Effector memory CD8-positive, alpha-beta T cell (primary cell): ENCODE measurements at places on chromosomes 1 and 21.

DNA sequence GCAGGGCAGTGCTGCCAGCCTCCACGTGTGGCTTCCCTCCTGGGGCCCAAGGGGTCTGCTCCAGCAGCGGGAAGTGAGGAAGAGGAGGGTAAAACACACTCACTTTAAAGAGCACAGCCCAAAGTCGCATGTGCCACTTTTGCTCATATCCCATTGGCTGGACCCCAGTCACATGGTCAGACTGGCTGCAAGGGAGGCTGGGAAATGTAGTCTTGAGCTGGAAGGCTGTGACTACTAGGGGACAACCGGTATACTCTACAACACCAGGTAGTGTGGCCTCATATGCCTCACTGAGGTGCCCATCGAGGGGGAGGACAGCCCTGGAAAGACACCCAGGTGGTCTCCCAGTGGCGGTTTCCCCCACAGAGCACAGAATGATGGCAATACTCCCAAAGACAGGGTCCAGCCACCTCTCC lies 45.2 kb downstream of the CAMK2N1 start:
- peak; percentile 31 for DNase-seq

- DNase-seq: no peak
Measured at GRCh38 chr1:230548357-230548756, 93.9 kb upstream of the COG2 start.

- no peak for DNase-seq
Measured at GRCh38 chr1:98299861-98300260, 361.7 kb upstream of the SNX7 start.

GRCh38 chr1:110717179-110717578 lies 42.4 kb upstream of the KCNA3 start:
- DNase-seq: no peak

DNA sequence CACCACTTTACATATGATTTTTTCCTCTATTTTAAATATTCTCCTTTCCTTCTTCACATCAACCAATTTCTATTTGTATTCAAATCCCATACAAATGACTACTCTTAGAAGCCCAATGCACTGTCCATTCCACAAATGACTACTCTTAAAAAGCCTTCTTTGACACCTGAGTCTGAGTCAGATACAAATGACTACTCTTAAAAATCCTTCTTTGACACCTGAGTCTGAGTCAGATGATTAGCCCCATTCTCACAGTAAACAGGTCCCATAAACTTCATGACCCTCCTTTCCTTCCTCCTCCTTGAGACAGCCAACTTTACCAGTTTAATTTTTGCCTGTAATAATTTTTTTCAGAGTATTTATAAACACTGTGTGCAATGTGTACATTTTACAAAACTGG lies 231.3 kb upstream of the USP25 start:
- DNase-seq: no peak

- no peak for DNase-seq
Measured at GRCh38 chr21:44066116-44066515, 41.1 kb upstream of the PWP2 start.

- no peak for DNase-seq
Measured at GRCh38 chr1:159141584-159142390, 29.6 kb upstream of the CADM3 start.

DNA sequence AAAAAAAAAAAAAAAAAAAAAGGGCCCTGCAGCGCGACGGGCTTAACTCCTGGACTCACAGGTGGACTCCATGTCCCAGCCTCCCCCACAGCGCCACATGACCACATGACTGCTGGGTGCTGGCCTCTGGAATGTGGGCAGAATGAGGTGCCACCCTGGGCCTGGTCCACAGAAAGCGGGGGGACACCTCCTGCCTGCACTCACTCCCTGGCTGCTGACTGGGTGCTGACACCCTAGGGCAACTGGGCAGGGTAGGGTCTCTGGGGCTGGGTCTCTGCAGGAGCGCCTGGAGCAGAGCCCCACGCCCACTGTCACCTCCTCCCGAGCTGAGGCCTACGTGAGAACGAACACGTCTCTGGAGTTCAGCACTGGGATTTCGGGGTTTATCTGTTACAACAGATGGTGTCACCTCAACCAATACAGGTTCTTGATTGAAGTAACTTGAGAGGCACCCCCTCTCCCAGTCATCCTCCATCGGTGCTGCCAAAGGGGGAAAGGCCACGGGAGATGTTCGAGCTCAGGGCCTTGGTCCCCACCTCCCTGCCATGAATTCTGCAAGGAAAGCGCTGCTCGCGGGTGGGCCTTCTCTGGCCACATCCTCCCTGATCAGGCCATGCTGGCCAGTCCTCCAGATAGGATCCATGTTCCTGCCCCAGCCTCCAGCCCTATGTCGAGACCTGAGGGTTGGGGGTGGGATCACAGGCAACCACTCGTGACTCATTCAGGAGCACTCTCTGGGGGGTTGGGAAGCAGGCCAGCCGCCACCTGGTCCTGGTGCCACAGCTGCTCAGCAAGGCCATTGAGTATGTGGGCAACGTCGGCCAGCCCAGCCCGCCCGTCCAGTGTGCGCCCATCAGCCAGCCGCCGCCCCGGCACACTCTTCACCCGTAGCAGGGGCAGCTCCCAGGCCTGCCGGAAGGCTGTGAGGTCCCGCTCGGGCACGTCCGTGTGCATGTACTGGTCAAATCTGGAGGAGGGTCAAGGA lies 5.4 kb downstream of the CPLANE2 start:
- DNase-seq: no peak

DNA sequence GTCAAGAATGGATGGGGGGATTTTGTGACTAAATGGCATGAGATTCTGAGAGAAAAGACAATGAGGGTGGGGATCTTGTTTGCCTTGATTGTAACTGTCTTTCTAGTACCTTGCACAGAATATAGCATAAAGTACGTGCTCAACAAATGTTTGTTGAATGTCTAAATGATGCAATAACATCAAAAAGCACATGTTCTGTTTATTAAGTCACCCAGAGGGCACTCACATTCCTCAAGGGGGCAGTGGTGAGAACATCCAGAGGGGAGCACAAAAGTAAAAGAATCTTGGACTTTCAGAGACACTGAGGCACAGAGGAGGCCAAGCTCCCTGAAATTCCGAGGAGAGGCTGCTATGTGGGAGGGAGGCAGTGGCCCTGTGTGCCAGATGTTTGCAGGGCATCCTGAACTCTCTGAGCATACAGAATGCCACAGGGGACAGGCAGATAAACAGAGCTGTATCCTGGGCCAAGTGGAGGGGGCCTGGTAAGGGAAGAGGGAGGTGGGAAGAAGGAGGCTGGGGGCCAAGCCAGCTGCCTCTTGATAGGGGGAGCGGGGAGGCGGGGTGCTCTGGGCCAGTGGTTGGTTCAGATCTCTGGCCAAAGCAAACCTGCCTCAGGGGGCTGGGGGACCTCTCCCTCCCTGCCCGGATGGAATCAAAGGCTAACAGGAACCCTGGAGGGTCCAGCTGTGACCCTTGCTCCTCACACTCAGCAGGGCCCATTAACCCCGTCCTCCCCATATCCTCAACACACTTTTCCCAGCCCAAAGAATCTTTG lies 6.5 kb upstream of the ATP1A2 start:
- DNase-seq: peak; percentile 27

DNA sequence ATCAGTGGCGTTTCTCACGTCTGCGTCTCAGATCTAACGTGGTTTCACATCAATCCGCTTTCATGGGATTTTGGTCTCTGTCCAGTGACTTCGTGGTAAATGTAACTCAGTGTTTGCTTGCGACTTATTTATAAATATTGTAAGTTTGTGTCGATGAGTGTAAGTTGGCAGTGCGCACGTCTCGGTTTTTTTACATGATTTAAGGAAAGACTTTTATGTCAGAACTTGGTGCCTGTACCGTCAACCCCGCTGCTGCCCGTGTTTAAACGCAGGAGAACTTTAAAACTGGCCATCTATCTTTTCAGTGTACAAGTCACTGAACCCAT lies 1.5 kb downstream of the B3GALT6 start:
- no peak for DNase-seq

- DNase-seq: no peak
Measured at GRCh38 chr1:182602935-182603645, 1.1 kb downstream of the RGS16 start.

- DNase-seq: no peak
Measured at GRCh38 chr1:65297706-65298105, 11.6 kb upstream of the DNAJC6 start.

DNA sequence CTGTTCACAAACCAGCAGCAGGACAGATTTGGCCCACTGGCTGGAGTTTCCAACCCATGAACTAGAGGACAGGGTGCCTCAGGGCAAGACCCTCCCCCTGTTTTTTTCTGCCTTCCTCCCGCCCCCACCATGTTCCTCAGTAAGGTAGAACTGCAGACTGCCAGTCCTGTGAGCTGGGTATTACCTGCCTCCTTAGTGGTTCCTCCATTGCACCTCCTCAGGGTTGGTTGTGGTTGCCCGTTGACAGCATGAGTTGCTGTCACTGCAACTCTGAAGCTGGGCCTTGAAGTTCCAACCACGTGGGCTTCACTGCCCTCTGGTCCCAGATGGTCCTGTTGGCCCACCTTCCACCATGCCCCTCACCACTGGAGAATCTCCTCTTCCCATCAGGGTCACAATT lies 28.8 kb downstream of the TENT5C start:
- DNase-seq: no peak

DNA sequence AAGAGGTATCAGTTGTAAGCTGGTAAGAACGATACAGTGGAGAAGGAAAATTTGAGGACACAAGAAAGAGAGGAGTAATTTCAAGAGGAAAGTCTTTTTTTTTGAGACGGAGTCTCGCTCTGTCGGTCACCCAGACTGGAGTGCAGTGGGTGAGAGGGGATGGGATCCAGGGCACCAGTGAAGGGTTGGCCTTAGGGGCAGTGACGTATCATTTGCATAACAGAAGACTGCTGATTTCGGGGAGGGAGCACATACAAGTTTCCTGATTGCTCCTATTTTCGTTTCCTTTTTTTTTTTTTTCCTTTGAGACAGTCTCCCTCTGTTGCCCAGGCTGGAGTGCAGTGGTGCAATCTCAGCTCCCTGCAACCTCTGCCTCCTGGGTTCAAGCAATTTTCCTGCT lies 4.2 kb downstream of the S100A13 start:
- DNase-seq: no peak

DNA sequence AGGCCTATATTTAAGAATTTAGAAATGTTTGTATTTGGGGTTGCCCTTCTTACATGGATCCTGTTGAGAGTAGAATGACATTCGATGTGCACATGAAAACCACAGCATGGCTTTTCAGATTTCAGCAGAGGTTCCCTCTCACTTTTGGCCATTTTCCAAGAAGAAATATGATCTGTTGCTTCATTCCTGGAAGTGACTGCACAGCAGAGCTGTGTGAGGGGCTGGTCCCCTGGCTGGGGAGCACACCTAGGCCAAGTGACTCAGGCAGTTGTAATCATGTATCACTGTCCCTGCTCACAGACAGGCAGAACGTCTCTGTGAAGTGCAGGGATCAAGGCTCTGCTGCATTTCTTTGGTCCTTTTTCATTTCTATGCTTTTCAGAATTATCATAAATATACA lies 32.3 kb downstream of the AGT start:
- DNase-seq: no peak

DNA sequence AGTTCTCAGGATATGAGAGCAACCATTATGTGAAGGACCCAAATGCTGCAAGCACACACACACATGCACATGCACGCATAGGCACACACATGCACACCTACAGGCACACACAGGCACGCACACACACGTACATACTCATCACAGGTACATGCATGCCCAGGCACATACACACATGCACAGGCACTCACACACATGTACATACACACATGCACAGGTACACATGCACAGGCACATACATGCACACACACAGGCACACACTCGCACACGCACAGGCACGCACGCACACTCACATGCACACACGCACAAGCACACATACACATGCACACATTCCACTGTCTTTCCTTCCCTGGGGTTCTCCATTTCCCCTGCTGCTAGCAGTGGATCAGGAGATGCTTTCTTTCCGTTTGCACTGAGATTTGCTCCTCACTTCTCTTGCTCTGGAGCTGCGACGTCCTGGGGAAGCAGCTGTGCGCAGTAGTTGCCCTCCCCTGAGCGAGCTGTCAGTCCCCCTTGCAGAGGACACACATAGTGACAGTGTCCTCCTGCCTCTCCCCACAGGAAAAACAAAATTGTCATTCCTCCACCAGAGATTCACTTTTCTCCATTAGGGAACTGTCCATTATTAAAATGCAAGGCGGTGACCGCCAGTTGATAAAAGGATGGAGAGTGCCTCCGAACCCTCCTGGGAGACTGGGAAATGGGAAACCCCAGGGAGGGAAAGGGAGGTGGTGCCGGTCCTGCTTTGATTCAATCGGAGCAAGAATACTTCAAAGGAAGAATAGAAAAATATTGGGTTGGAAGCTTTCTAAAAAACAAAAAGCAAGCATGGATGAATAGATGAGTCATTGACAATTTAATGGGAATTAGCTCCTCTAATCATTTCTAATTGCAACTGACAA lies 69.5 kb downstream of the WDR4 start:
- DNase-seq: no peak

DNA sequence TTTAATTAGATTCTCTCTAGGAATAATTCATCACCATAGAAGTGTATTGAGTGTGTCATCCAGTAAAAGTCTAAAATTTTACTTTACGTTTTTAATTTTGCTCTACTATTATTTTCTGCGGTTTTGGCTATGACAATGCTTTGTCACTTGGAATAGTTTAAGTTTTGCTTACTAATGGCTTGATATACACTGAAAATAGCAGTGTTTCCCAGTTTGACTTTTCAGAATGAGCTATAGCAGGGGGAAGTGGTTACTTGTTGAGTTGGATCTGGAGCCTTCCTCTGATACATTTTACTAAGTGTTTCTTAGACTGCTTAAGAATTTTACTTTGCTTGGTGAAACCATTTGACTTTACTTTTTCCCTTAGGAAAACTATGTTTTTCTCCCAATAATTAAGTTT lies 5.0 kb downstream of the DNAJC16 start:
- no peak for DNase-seq

- DNase-seq: peak; percentile 67
Measured at GRCh38 chr1:23544444-23545389, 13.7 kb upstream of the E2F2 start.

DNA sequence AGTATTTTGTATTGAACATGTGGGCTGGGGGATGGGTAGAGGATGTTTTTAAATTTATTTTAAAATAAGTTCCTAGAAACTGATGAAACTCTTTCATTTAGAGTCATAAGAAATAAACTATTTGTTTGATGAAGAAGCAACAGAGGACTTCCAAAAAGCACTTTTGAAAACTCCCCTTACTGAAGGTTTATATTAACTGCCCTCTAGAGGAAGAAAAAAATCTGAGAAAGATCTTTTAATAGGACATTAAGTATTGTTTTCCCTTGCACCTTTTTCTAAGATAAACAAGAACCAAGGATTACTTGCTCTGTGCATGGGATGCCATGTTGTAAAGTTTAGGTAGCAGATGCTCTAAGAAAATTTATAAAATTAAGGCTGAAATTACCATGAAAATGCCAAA lies 14.1 kb downstream of the DISP1 start:
- no peak for DNase-seq

GRCh38 chr1:15681349-15682292 lies 2.5 kb upstream of the PLEKHM2 start:
- DNase-seq: no peak

- DNase-seq: no peak
Measured at GRCh38 chr1:57204942-57205787, 218.7 kb downstream of the DAB1 start.
